Naive thymus-derived CD8-positive, alpha-beta T cell (primary cell): ENCODE measurements at places on chromosomes 6 and 20. TPM values are rescaled to one million over a fixed set of nuclear protein-coding genes. Genes with fewer than 3 reads are reported as not detected.

The SLC17A3 gene
- not detected for total RNA-seq

The PHACTR3 gene
- total RNA-seq: not detected

DNA sequence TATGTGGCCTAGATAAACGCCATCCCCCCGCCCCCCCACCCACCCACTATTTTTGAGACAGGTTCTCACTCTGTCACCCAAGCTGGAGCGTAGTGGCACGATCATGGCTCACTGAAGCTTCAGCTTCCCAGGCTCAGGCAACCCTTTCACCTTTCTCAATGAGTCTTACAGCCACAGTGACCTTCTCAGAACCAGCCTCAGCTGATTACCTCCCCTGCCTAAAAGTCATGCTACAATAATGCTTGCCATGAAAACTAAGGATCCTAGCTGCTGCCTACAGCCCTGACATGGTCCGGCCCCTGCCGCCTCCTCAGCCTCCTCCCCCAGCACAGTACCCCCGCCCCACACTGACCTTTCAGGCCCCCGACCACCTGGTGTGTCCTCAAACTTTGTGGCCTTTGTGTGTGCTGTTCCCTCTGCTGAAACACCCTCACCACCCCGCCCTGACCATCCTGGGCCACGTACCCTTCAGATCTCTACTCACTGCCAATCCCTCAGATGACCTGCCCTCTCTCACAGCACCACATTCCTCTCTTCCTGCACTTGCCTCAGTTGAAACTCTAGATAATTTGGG is 31.3 kb downstream of the PNPLA1 start:
- DNase-seq: no peak

DNA sequence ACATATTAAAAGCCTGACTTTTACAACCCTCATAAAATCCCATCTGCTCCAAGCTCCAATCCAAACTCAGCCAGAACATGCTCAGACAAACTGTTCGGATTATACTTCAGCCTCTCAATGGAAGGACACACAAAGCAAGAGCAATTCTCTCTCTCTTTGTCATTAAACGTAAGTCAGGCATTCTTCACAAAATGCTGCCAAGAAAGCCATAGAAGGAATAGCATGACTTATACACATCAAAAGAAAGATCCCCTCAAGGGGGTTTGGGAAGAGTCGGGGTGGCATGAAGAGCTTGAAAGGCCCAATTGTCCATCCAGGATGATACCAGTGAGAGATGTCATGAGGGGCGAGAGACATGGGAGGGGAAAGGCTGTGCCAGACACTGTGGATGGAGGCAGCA is 268.9 kb downstream of the PREX1 start:
- no peak for DNase-seq
